Epithelial cell of esophagus (primary cell): ENCODE measurements at places on chromosomes 6 and 20.

- peak; percentile 79 for DNase-seq
Observed at GRCh38 chr20:10040070-10040975, 5.5 kb downstream of the ANKEF1 start.

DNA sequence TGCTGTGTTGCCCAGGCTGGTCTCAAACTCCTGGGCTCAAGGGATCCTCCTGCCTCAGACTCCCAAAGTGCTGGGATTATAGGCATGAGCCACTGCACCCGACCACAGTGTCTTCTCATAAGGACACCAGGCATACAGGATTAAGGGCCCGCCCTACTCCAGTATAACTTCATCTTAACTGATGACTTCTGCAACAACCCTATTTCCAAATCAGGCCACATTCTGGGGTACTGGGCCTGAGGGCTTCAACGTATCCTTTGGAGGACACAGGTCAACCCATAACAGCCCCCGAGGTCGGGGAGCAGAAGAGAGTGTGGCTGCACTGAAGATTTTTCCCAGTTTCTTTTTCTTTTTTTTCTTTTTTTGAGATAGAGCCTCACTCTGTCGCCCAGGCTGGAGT, 39.7 kb downstream of the SUN5 start:
- DNase-seq = no peak

GRCh38 chr6:38131527-38131965, 312.0 kb downstream of the ZFAND3 start:
- DNase-seq = peak; percentile 51

DNA sequence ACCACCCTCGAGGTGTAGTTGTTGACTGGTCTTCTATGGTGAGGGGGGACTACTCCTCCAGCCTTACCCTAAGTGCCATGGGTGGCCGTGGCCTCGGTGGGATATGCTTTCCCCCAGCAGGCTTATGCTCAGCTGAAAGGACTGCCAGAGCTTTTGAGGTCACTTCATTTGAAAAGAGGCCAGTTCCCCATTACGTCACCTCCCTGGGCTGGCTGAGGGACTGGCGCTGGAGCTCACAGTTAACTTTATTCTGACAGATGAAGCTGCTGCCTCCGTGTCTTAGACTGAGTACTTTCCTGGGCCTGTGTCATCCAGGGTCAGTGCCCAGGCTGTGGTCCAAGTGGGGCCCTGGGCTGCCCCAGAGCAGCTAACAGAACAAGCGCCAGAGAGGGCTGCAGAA, 42.8 kb upstream of the PCMTD2 start:
- no peak for DNase-seq

GRCh38 chr6:41843178-41843577, 52.0 kb downstream of the USP49 start:
- DNase-seq = no peak

- no peak for DNase-seq
Observed at GRCh38 chr6:110266996-110267395, 86.8 kb downstream of the CDC40 start.

GRCh38 chr20:61957961-61958715, 107.5 kb downstream of the TAF4 start:
- no peak for DNase-seq

- no peak for DNase-seq
Observed at GRCh38 chr20:35602851-35603495, 12.7 kb upstream of the SPAG4 start.

DNA sequence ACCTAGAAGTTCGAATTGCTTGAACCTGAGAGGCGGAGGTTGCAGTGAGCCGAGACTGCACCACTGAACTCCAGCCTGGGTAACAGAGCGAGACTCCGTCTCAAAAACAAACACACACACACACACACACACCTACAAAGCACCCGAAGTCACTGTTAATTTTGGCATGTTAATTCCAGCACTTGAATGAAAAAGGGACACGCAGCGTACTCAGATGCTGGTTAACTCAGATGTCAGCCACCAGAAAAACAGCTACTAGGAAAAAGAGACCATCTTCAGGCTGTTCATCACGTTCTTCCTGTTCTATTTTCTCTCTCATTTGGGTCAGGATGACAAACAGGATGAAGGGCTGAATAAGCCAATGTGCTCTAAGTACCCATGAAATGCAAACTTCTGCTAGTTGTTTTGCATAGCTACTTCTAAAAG, 46.9 kb downstream of the BLOC1S5 start:
- no peak for DNase-seq

DNA sequence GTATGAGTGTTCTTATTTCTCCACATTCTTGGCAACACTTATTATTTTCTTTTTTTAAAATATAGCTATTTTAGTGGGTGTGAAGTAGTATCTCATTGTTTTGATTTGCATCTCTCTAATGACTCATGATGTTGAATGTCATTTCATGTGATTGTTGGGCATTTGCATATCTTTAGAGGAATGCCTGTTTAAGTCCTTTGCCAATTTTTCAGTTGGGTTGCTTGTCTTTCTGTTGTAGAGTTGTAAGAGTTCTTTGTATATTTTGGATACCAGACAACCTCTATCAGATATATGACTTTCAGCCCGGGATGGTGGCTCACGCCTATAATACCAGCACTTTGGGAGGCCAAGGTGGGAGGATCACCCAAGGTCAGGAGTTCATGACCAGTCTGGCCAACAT, 5.1 kb upstream of the POPDC3 start:
- DNase-seq = no peak

DNA sequence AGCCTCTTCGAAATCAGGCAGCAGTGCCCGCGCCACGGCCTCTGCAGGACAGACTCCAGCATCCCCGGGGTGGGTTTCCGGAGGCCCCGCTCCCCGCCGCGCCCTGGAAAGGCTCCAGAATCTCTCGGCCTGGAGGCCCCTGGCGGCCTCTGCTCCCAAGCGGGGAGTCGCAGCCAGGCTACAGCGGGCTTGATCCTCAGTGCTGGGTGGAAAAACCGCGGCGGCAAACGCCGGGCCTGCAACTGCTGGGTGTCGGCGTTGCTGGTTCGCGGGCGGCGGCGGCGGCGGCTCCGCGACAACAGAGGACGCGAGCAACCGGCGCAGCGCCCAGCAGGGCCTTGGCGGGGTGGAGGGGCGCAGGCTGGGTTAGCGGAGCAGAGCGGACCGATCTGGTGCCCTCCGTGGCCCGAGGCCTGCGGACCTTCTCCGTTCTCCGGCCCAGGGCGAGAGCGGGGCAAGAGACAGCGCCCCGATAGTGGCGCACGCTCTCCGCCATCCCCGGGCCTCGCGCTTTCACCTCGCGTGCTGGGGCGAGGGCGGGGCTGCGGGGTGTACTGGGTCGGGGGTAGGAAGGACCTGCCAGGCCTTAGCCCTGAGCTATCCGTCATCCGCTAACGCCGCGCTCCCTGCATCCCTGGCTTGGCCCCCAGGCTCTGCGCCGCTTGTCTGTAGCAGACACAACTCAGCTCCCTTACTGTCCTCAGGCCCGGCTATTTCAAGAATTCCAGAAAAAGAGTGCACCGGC, 3.4 kb upstream of the ZNF292 start:
- DNase-seq = peak; percentile 36

- no peak for DNase-seq
Observed at GRCh38 chr20:24999568-24999967, 7.0 kb upstream of the APMAP start.

DNA sequence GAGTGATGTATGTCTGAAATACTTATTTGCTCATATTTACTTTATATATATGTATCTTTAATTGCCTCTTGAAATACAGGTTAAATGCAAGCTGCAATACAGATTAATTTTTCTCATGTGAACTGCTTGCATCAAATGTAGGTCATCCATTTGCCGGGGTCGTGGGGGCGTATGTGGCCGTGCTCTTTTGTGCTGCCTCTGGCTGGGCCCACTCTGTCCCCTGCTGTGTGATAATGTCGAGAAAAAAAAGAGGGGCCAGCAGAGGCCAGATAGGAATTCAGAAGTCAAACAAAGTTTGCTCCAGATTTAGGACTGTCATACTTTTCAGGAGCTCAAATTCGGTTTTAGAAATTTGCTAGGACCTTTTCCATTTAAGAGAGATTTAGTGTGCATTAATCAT, 459.6 kb upstream of the SOX4 start:
- DNase-seq = no peak

DNA sequence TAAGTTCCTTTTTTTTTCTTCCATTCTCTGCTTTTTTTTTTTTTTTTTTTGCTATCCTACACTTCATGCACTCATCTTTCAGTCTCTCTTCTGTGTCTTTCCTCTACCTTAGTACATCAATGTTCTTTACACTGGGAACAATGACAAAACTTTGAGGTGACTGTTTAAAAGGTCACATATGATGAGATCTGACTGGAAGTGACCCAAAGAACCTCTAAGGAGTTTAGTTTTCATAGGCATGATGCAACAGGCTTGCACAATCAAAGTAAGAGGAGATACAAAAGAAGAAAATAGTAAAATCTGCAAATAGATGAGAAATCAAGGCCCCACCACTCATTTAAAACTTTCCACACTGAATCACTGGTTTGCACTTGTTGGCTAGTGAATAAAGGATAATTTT, 840.8 kb downstream of the TBC1D32 start:
- DNase-seq = no peak

DNA sequence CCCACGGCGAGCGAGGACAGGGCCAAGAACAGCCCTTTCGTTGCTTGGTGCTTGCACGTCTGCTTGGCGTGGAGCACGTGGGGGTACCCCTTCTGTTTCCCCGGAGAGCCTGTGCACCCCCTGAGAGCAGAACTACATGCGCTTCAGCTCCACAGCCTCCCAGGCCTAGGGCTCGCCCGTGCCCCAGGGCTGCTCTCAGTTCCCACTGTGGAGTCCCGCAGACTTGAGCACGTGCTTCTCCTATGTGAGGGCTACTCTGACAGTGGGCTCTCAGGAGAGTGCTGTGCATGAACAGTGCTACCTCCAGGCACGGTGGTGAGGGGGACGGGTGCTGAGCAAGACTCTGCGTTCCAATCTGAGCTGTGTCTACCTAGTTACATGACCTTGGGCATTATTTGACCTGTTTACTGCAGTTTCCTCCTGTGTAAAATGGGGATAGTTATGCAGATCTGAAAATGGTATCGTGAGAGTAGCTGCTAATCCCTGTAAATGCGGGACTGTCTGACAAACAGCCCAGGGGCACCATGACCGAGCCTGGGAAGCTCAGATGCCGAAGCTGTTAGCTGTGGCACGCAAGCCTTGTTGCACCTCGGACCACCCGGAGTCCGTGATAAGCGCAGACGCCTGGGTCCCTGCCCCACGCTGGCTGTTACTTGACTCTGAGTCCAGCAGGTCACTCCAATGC, 82.4 kb downstream of the IRF4 start:
- DNase-seq = no peak

- peak; percentile 37 for DNase-seq
Observed at GRCh38 chr6:72218125-72218524, 331.8 kb downstream of the RIMS1 start.

GRCh38 chr6:49118478-49118877, 344.6 kb downstream of the MMUT start:
- peak; percentile 10 for DNase-seq

- DNase-seq = peak; percentile 18
Observed at GRCh38 chr20:41716436-41716835, 98.3 kb upstream of the CHD6 start.

DNA sequence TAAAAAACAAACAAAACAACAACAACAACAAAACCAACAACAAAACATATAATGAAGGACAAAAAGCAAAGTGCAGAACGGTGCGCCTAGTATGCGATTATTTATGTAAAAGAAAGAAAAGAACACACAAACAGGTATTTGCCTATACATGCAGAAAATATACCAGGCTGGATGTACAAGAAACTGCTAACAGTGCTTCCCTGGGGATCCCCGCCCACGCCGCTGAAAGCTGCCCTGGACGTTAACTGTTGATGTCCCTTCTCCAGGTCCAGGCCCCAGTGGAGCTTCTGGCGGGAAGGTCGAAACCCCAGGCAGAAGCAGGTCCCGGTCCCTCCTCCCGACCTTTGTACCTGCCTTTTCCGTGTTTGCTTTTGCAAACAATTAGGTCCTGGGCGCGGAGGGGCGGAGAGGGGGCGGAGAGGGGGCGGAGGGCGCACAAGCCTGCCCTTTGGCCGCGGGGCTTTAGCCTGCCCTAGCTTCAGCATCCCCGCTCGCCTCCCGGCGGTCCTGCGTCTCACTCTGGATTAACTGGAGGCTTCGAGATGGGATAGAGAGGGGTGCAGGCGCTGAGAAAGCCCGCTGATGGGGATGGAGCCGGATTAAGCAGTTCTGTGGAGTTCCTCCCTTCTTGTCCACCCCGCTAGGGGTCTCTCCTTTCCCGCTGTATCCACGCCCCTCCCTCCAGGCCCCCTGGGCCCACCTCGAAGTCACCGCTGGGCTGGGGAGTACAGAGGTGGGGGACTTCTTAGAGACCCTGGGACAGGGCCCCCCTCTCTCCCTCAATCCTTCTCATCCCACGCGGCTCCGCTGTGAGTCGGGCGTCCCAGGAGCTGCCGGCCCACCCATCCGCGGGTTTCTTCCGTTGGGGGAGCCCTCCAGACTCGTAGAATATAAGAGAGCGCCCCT, 8.2 kb upstream of the AHCY start:
- DNase-seq = no peak

DNA sequence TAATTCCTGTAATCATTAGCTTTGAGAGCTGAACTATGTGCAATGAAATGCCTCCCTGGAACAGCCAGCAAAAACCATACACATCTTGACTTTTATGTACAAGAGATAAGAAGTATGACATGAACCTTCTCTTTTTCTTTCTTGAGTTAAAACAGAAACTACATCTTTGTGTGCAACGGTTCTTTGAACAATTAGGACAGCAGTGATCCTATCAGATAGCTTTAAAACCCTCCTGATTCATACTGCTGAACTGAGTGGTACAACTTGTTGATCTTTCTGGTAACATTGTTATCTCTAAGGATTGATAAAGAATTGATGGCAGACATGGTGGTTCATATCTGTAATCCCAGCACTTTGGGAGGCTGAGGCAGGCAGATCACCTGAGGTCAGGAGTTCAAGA, 43.4 kb downstream of the TRAF3IP2 start:
- DNase-seq = no peak

DNA sequence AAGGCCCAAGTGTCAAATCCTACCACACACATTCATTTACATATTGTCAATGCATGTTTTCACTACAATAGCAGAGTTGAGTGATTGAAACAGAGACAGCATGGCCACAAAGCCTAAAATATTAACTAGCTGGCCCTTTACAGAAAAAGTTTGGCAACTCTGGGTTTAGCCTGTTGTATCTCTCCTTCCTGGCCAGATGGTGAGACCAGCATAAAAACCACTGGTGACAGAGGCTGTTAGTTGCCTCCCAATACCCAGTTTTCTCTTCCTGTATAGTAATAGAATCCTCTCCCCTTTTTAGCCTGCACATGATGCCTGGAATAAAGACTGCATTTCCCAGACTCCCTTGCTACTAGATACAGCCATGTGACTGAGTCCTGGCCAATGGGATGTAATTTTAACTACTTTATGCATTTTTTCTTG, 100.0 kb upstream of the TAB2 start:
- DNase-seq = no peak

- no peak for DNase-seq
Observed at GRCh38 chr20:57609086-57609841, 11.0 kb downstream of the ZBP1 start.

DNA sequence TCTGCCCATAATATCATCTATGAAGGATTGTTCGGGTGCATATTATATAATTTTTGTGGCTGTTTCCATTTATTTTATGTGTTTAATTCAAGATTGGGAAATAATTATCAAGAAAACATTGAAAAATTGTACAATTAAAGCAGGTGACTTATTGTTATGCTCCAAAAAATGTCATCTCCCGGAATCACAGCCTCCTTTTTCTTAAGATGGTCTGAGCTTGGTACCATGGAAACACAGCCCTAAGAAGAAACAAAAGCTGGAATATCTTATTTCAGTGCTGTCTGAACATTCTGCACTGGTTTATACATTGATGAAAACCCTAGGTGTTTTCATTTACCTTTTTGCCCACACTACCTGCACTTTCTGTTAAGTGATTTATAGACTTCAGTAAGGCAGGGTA, 367.2 kb downstream of the ARHGAP18 start:
- DNase-seq = no peak

- DNase-seq = no peak
Observed at GRCh38 chr20:22905658-22906057, 129.5 kb upstream of the SSTR4 start.
